ENCODE measurements at places on chromosomes 12 and 14. TPM values are rescaled to one million over a fixed set of nuclear protein-coding genes. Genes with fewer than 3 reads are reported as not detected.

The SLC4A8 gene
- total RNA-seq: 12.6 TPM

DNA sequence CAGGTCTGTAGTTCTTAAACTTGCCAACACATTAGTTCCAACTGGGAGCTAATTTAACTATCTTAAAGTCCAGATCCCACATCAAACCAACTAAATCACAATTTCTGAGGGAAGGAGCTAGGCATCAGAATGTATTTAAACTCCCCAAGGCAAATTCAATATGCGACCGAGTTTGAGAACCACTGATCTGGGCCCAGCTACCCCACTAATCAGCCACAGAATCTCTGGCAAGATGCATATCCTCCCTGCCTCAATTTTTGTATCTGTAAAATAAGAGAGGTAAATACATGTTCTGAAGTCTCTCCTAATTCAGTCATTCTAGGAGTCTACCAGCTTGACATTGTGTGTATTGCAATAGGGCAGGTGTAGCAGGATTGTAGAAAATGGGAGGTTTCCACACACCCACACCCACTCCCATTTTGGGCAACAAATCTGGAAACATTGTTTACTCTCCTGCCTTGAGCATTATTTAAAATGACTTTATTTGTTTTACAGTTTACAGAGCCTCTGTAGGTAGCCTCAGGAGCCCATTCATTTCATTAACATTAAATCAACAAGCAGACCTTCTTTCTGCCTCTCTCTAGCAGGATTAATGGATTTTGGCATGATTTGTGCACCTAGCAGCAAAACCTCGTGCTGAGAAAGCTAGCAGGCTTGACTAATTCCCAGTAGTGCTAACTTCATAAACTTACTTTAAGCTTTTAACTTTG lies 15.6 kb downstream of the LGR5 start:
- H3K27ac ChIP-seq: no peak overlapping the region
- no peaks in the 10 kb centered on the region for H3K4me1 ChIP-seq
- no peaks in the 10 kb centered on the region for H3K36me3 ChIP-seq
- peaks cover 16% of the 10 kb centered on the region for H3K27me3 ChIP-seq
- no peak for DNase-seq

The RNASE3 gene
- total RNA-seq: not detected

The LRRC9 gene
- total RNA-seq: not detected

DNA sequence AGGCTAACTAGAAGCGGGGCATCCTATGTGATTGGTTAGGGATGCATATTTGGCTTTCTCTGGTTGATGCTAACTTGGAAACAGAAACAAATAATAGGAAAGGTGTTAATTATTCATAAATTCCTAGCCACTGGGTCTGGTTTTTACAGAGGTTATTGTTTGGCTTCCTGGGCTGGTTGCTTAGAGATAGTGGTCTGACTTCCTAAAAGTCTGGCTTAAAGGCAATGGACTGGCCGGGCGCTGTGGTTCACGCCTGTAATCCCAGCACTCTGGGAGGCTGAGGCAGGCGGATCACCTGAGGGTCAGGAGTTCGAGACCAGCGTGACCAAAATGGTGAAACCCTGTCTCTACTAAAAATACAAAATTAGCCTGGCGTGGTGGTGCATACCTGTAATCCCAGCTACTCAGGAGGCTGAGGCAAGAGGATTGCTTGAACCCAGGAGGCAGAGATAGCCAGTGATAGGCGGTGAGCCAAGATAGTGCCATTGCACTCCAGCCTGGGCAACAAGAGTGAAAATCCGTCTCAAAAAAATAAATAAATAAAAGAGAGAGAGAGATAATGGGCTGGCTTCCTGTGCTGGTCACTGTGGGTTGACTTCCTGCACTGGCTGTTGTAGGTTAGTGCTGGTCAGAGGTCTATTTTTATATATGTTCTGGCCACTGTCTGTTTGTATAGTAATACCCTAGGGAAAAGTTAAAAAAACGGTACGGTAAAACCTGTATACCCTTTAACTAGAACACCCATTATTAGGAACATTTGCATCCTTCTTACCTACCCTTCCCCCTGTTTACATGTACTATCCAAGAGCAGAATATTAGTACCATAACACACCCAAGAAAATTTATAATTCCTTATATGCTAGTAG lies 24.1 kb downstream of the OR6S1 start:
- H3K36me3 ChIP-seq: no peaks in the 10 kb centered on the region
- peaks cover 25% of the 10 kb centered on the region for H3K4me1 ChIP-seq
- H3K4me3 ChIP-seq: no peak overlapping the region
- no peak for DNase-seq
- H3K27ac ChIP-seq: no peak overlapping the region

DNA sequence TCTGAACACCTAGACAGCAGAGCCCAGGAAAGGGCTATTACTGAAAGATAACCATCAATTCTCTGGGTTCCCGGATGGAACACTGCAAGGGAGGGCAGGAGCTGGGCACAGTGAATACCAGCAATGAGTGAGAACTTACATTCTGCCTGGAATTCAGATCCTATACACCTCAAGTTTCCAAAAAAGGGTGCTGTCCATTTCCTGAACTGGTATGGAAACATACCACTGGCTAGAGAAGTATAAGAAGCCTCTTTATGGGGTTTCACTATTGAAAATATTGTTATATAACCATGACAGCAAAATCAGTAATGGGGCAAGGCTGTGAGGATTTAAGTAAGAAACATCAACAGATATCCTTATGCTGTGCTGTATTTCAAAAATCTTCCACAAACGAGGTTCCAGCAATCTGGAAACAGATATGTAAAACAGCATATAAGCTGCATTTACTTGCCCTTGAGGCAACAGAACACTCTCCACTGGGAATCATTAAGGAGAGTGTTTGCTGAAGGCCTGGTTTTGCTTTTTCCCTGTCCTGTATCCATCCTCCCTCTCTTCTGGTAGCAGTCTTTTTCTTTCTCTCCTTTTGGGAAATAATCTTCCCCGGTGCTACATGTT lies 53.3 kb upstream of the GTF2A1 start:
- H3K4me3 ChIP-seq: no peak overlapping the region
- no peaks in the 10 kb centered on the region for H3K4me1 ChIP-seq
- peaks cover 2% of the 10 kb centered on the region for H3K27me3 ChIP-seq
- no peak for DNase-seq

GRCh38 chr12:67453191-67453590 lies 184.0 kb downstream of the CAND1 start:
- peaks cover 33% of the 10 kb centered on the region for H3K4me1 ChIP-seq
- peaks cover 6% of the 10 kb centered on the region for H3K27me3 ChIP-seq
- H3K4me3 ChIP-seq: no peak overlapping the region
- DNase-seq: no peak

- DNase-seq: no peak
- H3K27ac ChIP-seq: peak overlapping the region; percentile 67
- H3K4me3 ChIP-seq: peak overlapping the region; percentile 89
Observed at GRCh38 chr14:44897845-44898151, 63.9 kb downstream of the KLHL28 start.

DNA sequence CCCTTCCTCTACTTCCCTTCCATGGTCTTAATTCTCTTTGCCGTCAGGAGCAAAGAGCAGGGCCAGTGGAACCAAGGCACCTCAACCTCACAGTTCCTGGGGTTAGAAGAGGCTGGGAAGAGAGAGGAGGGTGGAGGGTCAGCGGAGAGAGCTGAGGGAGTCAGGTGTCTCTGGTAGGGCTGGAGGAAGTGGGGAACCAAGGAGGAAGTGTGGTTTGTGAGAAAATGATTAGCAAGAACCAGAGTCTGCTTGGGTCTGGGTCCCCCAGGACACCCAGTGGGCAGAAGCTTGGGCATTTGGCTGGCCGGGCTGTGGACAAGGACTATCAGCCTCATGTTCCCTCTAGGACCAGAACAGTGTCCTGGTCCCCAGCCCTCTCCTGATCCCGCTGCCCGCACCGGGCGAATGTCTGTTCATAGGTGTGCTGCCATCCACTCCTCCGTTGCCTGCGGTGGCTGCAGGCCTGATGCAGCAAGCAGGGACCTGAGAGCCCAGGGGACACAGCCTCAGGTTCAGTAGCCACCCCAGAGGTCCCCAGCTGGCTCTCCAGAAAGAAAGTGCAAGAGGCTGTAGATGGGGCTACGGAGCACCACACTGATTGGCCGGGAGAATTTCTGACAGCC lies 2.3 kb downstream of the HOXC12 start:
- H3K4me3 ChIP-seq: no peak overlapping the region
- peaks cover 14% of the 10 kb centered on the region for H3K4me1 ChIP-seq
- H3K27me3 ChIP-seq: peaks cover 91% of the 10 kb centered on the region
- no peak overlapping the region for H3K27ac ChIP-seq

The NRXN3 gene
- not detected for total RNA-seq

- H3K4me1 ChIP-seq: no peaks in the 10 kb centered on the region
- DNase-seq: no peak
- H3K4me3 ChIP-seq: no peak overlapping the region
- H3K36me3 ChIP-seq: no peaks in the 10 kb centered on the region
Observed at GRCh38 chr12:20314328-20314727, 54.0 kb upstream of the PDE3A start.

Data from activated CD8-positive, alpha-beta T cell treated with anti-CD3 and anti-CD28 coated beads, Interleukin-2, amount 10 ng/mL, durations not matched to agents 7 days and 5 days (primary cell).